ENCODE measurements at places on chromosomes 13 and 19.

DNA sequence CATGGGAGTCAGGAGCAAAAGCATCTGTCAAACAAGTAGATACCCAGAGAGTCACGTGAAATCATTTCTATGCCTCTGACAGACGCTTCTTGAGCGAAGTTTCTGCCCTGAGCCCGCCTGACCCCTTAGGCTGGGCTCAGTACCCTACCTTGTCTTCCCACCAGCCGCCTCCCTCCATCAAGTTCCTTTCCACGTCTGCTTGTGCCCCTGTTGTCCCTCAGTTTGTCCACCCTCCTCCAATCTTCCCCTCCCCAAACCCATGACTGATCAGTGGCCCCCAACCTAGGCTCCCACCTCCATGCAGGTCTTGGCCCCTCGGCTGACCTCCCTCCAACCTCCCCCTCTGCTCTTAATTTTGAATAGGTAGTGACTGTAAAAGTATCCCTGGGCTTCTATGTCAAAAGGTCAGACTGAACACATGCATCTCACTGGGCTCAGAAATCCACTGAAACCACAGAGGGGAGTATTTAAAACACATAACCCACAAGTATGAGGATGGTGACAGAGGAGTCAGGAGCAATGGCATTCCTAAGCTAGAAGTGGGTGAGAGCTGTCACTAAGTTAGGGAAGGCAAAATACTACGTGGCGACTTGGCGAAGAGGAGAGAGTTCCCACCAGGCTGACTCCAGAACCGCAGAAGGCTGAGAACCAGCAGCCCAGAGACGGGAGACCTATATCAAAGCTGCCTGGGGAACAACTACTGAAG lies 1.7 kb upstream of the ZNF446 start:
- DNase-seq, result no peak

DNA sequence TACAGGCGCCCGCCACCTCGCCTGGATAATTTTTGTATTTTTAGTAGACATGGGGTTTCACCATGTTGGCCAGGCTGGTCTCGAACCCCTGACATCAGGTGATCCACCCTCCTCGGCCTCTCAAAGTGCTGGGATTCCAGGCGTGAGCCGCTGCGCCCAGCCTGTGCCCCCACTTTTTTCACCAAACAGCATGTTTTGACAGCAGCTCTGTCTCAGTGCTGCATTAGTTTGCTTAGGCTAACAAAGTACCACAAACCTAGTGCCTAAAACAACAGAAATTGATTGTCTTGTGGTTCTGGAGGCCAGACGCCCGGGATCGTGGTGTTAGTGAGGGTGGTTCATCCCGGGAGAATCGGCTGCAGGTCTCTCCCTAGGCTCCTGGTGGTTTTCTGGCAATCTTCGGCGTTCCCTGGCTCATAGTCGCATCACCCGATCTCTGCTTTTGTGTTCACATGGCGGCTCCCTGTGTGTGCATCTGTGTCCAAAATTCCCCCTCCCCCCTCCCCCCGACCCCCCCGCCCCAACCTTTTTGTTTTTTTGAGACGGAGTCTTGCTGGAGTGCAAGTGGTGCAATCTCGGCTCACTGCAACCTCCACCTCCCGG lies 30.0 kb downstream of the MYH14 start:
- DNase-seq, result no peak

DNA sequence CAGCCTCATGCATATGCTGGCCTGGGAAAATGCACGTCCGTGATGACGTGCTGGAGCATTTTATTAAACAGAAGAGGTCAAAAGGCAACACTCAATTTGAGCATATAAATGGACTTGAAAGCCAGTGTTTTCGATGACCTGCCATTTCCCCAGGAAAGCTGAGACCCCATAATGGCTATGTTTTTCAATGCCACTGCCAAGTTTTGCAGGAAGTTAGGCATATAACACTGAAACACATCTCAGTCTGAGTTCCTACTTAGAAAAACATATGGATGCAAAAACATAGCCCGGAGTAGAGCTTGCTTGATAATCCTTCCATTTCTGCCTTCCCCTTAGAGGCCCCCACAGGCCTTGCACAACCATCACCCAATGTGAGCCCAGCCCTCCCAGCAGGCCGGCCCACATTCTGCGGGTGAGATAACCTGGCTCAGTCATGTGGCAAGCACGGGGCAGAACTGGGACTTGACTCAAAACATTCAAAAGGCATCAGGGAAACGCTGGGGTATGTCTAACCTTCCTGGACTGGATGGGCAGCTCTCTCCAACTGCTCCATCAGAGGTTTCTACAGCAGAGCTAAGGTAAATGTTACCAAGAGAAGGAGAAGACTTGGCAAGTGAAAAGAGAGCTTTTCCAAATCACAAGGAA lies 24.9 kb downstream of the EPS15L1 start:
- no peak for DNase-seq

DNA sequence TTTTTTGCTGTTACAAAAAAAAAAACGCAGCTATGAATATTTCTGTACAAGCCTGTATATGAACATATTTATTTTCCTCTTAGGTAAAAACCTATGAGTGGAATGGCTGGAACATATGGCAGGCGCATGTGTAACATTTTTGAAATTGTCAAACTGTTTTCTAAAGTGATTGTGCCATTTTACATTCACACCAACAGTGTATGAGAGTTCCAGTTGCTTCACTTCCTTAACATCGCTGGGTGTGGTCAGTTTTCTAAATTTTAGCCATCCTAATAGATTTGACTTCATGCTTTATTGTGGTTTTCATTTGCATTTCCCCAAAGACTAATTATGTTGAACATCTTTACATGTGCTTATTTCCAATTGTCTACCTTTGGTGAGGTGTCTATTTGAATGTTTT lies 306.8 kb downstream of the KCNRG start:
- DNase-seq, result no peak

GRCh38 chr13:42001580-42001979 lies 40.7 kb upstream of the VWA8 start:
- no peak for DNase-seq

DNA sequence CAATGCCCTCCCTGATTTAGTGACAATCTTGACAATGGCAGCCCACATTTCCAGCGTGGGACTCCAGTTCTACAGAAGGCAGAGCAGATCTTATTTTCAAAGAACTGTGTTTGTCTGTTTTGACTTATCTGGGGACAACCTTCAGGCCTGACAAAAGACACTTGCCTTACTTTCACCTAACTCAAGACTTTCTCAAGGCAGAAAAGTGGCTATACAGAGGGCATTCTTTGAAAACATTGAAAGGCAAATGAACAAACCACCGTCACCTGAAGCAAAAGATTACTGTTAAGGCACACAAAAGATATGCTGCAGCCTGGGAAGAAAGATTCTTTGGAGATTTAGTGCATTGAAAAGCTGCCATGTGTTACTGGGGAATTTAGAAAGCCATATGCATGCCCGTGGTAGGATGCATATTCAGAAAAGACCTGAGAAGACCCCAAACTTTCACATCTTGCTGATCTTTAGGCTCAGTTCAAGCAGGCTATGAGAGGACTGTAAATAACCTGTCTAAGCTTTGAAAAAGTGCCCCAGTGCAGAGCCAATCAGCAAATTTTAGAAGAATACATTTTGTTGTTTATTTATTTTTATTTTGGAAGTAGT lies 82.8 kb downstream of the TSC22D1 start:
- DNase-seq, result no peak

DNA sequence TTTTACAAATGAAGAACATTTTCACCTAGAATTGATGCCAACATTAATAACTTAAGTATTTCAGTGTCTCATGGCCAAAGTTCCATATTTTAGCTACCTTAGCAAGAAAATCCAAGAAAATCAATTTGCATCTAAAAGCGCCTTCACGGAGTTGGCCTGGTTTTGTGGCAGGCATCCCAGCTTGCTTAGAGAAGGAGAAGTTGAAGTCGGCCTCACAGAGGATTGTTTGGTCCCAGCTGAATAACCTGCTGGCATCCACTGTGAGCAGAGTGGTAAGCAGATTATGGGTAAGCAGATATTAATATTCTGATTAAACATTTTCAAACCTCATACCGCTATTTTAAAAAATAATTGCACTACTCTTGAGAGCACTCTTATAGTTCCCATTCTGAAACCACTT lies 62.3 kb upstream of the STARD13 start:
- no peak for DNase-seq

All from SHP77 (cell line).